ENCODE measurements at places on chromosomes 12 and 14.

- DNase-seq = no peak
Observed at GRCh38 chr14:47778631-47779030, 103.2 kb upstream of the MDGA2 start.

DNA sequence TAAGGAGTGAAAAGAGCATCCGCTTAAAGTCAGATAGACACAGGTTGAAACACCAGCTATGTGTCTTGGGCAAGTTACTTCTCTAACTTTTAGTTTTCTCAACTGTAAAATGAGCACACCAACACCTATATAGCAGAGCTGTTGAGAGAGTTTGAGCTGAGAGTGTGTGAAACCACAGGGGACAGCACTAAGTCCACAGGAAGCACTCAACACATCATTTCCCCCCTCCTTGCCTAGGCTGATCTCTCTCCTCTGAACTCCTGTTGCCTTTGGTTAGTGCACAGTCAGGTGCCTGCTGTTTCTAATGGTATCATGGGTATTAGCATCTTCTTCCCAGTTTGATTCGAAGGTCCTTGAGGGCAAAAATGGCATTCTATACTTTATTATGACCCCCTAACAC is 176.7 kb downstream of the DPF3 start:
- no peak for DNase-seq

GRCh38 chr14:61959348-61959747 is 197.1 kb downstream of the SNAPC1 start:
- DNase-seq = no peak

DNA sequence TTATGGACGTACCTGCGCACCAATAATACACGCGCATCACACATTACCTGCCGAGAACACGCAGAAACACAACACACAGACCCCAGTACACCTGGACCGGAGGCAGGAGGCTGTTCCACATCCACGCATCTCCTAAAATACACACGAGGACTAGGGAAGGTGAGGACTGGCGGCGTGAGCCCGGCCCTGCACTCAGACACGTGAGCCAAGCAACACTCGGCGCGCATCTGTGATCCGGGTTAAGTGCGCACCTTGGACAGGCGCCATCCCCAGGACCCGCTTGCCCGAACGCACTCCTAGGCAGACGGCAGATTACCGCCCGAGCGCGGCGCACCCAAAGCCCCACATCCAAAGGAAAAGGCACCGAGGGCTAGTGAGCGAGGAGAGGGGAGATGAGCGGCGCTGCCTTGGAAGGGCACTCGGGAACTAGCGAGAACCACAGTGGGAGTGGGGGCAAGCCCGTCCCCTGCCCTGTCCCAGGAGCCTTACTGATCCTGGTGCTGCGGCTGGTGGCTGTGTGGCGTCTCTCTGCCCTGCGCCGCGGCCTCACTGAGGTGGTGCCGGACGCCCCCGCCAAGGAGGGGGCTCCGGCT is 417 bp downstream of the GLS2 start:
- DNase-seq = no peak

- no peak for DNase-seq
Observed at GRCh38 chr12:103998976-103999375, 33.3 kb downstream of the TDG start.

DNA sequence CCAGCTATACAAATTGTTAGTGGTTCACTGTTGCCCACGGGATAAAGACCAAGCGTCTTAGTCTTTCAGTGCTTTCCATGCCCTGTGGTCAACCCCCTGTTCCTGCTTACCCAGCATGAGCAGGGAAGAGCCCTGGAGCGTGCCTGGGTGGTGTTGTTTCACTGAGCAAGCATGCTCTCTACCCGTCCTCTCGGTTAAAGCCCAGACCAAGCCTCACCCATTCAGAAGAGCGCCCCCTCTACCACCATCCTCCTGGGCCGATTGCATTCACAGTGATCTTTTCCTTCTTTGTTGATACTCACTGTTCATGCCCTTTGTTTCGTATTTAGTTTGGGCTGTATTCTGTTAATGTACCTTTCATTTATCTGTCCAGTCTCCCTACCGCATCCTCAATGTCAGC is 25.1 kb downstream of the DYRK4 start:
- no peak for DNase-seq

DNA sequence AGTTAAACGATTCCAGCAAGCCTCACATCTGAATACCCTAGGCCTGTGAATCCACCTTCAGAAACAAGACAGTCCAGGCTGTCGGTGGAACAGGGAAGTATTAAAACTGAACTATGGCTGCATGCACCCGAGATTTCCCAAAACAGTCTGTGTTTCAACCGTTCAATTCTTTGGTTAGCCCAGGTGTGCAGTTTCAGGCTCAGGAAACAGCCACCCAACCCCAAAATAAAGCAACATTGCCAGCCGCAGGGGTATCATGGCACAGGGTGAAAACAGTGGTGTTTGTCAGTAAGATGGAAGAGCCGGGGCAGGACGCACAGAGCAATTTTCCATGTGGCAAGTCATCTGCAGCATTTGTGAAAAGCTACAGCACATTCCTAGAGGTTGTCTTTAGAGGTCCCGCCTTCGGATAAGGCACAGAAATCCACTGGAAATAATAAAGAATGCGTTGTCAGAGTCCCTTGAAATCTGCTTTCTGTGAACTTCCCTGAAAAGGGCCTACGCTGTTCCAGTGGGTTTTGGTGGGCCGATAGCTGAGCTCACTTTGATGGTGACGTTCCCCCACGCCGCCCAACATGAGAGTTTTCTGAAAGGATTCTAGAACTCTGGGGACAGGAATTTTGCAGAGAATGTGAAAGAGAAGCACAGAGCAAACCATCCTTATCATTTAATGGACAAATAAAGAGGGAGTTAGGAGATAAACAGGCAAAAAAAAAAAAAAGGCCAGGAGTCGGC is 84.9 kb downstream of the BCL11B start:
- no peak for DNase-seq

- DNase-seq = no peak
Observed at GRCh38 chr12:23888396-23889068, 60.9 kb downstream of the SOX5 start.

DNA sequence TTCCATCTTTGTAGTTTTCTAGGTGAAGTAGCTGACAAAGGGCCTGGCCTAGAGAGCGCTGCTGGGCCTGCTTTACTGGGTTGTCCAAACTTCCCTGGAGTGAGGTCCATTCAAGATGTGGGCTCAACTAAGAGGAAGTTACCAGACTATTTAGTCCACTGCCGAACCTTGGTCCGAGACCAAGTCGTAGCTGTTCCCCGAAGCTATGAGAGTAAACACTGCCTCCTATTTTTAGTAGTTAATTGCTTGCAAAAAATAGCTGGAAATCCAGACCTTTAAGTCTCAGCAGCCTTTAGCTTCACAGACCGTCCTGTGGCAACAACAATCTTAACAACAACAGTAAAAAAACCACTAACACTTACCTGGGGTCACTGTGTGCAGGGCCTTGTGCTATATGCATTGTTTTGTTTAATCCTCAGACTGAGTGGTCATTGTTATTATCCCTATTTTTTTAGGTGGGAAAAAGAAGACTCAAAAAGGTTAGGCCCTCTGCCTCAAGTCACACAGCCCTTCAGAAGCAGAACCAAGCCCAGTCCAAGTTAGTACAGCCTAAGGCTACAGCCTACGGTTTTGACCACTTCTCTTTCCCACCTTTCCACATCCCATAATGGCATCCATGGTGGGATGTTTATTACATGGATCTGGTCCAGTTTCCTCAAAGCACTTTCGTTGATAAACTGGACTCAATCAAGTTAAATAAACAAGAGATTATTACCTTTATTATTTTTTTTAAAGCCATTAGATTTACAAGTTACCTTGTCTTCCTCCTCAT is 30.6 kb downstream of the SOCS2 start:
- DNase-seq = no peak

DNA sequence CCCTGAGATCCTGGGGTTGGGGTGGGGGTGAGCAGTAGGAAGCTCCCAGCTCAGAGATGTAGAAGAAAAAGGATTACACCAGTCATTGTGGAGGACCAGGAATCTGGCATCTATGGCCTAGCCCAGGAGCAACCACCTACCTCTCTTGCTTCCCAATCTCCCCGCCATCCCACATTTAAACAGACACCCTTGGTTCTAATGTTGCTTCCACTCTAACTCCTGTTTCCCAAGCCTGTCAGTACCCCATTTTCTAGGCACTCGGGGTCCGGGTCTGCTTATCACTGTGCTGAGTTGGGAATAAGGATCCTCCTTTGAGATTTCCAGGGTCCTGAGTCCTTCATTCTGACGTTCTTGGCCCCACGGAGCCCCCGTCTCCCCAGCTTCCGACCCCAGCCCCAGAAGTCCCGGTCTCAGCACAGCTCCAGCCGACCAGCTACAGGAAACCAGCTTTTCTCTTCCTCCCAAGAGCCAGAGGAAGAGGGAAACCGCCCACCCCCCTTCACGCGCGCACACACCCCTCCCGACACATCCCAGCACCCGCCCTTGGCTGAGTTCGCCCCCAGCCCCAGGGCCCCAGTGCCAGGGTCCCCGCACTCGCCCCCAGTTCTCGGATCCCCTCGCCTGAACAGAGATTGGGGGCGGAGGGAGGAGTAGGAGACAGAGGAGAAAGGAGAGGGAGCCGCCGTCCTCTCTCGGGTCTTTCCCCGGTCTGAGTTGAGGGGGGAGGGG is 1.2 kb downstream of the ITGA5 start:
- no peak for DNase-seq

- DNase-seq = no peak
Observed at GRCh38 chr14:65676361-65677014, 264.0 kb downstream of the FUT8 start.

- DNase-seq = no peak
Observed at GRCh38 chr14:61573748-61574513, 121.4 kb upstream of the HIF1A start.

DNA sequence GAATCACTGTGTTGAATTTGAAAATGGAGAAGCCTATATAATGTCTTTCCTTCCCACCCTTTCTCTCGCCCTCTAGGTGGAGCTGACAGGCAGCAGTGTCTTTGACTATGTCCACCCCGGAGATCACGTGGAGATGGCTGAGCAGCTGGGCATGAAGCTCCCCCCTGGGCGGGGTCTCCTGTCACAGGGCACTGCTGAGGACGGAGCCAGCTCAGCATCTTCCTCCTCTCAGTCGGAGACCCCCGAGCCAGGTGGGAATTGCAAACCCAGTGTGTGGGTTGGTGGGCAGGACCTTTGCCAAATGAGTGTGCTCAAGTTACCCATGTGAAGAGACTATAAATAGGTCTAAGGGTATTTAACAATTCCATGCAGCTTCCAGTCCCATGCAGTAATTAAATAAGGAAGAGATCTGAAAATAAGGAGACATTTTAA is 274.7 kb downstream of the EGLN3 start:
- no peak for DNase-seq

DNA sequence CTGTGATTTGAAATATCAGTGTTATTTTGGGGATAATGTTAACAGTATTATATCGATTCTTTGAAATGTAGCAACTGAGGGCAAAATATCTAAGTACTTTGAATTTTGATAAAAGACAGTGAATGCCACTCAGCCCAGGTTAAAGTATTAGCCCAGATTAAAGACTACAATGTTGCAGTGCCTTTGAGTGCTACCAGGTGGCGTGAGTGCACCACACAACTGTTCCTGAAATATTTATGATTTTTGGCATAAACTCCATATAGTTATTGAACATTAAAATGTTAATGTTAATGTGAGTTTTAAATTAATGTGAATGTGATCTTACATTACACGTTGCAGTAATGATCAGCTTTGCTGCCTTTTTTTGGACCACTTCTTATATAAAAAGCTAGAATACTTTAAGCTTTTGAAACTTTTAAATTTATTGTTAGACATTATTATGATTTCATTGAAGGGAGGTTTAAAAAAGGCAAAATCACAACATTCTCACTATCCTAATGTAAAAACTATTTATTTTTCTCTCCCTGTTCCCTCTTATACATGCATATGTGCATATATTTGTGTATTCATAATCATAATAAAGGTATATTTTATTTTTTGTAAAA is 22.5 kb downstream of the MRPS35 start:
- DNase-seq = peak; percentile 17

- DNase-seq = no peak
Observed at GRCh38 chr12:28177905-28178304, 12.4 kb upstream of the CCDC91 start.

DNA sequence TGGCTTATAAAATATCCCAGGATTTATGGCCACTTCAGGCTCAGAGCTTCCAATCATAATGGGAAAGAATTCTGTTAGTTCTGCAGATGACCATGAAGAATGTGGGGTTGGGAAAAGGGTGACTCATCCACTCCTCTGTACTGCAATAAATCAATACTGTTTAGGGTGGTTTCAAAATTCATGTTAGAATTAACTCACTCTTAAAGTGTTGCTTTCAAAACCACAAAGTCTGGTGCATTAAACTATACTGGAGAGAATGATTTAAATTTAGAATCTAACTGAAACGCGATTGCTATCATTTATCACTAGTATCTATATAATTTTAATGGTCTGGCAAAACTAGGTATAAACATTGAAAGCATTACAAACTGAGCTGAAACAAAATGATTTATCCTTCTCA is 798 bp downstream of the CCDC198 start:
- no peak for DNase-seq

GRCh38 chr12:49345825-49346658 is 646 bp upstream of the DNAJC22 start:
- DNase-seq = no peak

DNA sequence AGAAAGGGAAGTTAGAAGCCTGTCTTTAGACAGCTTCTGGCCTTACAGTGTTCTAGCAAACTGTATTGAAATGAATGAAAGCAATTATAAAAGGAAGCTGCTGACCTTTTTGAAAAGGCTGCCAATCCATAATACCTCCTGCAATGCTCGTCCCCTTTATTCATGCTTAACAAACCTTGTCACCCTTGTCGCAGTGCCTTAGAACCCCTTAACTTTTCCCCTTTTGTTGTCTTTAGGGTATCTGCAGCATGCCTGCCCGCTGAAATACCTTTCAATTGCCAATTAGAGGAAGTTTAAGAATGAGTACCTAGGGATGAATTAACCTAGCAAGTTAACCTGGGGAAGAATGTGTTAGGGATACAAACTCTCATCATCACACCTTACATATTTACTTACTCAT is 731.2 kb downstream of the RERGL start:
- DNase-seq = no peak

DNA sequence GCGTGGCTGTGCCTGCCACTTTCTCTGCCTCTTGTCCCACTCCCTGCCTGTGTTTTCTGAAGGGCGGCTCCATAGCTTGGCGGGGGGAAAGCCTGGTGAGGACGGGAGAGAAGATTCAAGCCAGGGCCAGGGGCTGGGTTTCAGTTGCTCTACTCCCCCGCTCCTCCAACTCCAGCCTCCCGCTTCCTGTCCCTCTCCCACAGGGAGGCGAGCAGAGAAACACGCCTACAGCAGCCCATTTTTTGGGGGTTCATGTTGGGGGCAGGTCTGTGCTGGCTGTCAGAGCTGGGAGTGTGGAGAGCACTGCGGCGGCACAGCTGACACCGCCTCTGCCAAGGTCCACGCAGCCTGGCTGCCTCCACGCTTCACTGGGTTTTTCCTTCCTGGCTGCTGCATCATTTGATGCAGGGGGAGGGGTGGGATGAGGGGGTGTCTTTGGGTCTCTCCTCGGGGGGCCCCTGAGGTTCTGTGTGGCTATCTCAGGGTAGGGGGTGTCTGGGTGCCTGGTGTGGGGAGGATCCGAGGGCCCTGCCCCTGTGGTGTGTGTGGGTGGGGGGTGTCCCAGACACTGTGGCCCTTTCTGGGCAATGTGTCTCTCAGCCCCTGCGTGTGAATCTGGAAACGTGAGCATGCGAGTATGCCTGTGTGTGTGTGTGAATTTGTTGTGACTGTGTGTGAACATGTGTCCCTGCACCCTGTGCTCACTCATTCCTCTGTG is 10.7 kb upstream of the KRT80 start:
- DNase-seq = no peak

- no peak for DNase-seq
Observed at GRCh38 chr12:54460317-54460923, 13.0 kb downstream of the GTSF1 start.
